Effector CD4-positive, alpha-beta T cell (primary cell): ENCODE measurements at places on chromosomes 12 and 14.

- no peak for DNase-seq
Measured at GRCh38 chr12:107027636-107028053, 40.7 kb upstream of the MTERF2 start.

GRCh38 chr12:39287817-39288216 lies 155.1 kb downstream of the KIF21A start:
- DNase-seq = no peak

- no peak for DNase-seq
Measured at GRCh38 chr12:1373901-1374735, 220.3 kb downstream of the FBXL14 start.

- DNase-seq = no peak
Measured at GRCh38 chr12:109448707-109449390, 28.3 kb downstream of the KCTD10 start.

GRCh38 chr14:30673071-30673470 lies 51.0 kb downstream of the SCFD1 start:
- no peak for DNase-seq

DNA sequence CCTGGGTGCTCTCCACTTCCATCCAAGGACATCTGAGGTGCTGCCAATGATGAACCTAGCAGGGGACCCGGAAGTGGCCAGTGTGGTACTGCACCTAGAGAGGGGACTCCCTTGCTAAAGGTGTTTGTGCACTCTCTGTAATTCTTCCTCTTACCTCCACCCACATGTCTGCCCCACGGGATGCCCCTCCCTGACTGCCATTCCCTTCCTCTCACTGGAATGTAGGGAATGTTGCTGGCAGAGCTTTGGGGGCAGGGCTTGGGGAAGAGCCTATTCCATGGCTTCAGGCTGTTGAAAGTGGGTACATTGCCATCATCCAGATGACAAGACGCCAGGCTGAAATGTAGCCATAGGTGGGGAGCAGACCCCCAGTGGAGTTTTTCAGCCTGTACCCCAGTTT lies 153.2 kb downstream of the SMOC1 start:
- no peak for DNase-seq

DNA sequence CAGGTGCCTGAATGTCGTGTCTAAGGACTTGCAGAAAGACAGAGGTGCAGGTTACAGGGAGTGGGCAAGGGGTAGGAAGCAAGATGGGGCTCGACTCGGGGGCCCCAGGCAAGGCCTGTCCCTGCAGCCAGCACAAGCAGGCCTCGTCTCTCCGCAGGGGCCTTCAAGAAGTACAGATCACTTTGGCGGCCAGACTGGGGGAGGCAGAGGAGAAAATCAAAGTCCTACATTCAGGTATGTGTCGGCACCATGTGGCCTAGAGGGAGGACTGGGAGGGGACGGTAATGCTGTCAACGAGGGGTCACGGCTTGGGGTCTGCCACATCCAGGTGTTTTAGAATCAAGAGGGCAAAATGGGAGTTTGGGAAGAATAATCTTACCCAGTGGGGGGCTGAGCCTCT lies 73.7 kb downstream of the PHETA1 start:
- no peak for DNase-seq

DNA sequence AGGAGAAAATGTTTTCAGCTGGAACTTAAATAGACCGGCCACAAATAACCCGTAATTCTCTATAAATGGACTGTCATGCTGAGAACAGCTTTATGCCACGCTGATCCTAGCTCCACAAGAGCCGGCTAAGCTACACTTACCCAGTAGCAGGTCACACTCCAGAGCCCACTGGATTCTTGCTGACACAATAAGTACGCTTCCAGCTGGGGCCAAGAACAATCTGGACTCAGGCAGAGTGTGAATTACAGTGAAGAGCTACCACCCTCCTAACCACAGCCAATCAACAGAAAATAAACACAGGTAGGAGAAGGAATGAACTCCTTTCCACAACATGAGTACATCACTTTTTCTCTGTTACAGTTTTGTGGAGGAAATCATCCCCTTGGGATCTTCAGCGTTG lies 531.3 kb downstream of the GALC start:
- no peak for DNase-seq

DNA sequence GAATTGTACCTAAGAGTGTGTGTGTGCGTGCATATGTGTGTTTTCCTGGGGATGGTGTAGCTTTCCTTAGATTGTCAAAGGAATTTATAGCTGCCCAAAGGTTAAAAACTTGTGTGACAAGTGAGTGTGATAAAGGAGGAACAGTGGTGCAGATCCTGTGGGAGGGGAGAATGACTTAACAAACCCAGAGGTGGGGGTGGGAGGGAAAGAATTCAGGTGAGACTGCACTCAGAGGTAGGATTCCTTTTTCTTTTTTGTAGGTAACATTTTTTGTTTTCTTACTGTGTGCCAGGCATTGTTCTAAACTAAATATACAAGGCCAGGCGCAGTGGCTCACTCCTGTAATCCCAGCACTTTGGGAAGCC lies 45.3 kb upstream of the SINHCAF start:
- no peak for DNase-seq

- no peak for DNase-seq
Measured at GRCh38 chr12:90859591-90859990, 95.4 kb downstream of the CCER1 start.

DNA sequence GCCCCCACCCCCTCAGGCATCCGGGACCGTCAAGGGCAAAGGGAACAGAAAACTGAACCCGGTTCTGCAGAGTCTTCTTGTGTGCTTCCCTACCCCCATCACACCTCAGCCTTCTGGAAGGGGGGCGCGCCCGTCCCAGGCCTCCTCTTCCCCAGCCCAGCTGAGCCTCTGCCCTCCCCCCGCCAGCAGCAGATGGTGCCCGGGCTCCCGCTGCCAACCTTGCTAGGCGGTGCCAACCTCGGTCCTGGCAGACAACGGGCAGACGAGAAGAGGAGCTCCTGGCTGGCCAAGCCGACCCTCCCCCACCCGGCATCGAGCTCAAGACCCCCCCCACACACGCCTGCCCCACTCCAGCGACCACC lies 8.7 kb downstream of the STAC3 start:
- no peak for DNase-seq

- no peak for DNase-seq
Measured at GRCh38 chr12:18718462-18718861, 19.4 kb downstream of the PLCZ1 start.

DNA sequence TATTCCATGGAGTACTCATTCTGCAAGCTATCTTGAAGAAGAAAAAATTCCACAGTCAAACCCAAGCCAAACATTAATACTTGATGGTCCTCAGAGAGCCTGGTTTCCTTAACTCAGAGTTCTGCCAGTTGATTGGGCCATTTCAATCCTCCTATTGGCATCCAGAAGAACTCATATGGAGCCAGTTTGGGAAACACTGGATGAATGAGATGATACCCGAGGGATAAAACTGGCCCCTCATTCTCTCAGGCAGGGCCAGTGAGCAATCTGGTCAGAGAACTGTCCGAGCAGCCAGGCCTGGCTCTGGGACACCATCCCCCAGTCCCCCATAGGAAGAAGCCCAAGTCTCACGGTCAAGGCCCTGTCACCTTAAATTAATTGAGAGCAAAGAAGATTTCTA lies 48.8 kb downstream of the NUAK1 start:
- DNase-seq = no peak

- no peak for DNase-seq
Measured at GRCh38 chr12:89273525-89273924, 78.8 kb downstream of the DUSP6 start.

- no peak for DNase-seq
Measured at GRCh38 chr12:130568501-130568900, 147.6 kb downstream of the RIMBP2 start.

- DNase-seq = no peak
Measured at GRCh38 chr12:68336889-68337303, 4.7 kb upstream of the MDM1 start.
